ENCODE measurements at places on chromosomes 13 and 19.

GRCh38 chr19:48102870-48103751, 7.5 kb downstream of the PLA2G4C start:
- DNase-seq, result no peak

- DNase-seq, result no peak
Measured at GRCh38 chr19:32465176-32465575, 59.6 kb downstream of the DPY19L3 start.

GRCh38 chr19:3932931-3933810, at the start of gene NMRK2:
TSS of gene NMRK2 (plus strand) at chr19:3933069. CDS start at chr19:3933672, 603 bp downstream.
- no peak for DNase-seq

- no peak for DNase-seq
Measured at GRCh38 chr13:54241719-54242118, 1213.1 kb downstream of the OLFM4 start.

- DNase-seq, result no peak
Measured at GRCh38 chr13:46797501-46798237, 708 bp upstream of the ESD start.
